DMS79 (cell line): ENCODE measurements at places on chromosomes 6 and 20.

GRCh38 chr6:149079456-149079855 lies 238.1 kb upstream of the TAB2 start:
- DNase-seq: no peak

- peak; percentile 12 for DNase-seq
These were observed 94.0 kb downstream of the ZMYND8 start for GRCh38 chr20:47262365-47263013.

GRCh38 chr20:4300921-4301320 lies 285.6 kb upstream of the RNF24 start:
- DNase-seq: no peak

GRCh38 chr20:55782912-55783253 lies 222.4 kb downstream of the CBLN4 start:
- no peak for DNase-seq

DNA sequence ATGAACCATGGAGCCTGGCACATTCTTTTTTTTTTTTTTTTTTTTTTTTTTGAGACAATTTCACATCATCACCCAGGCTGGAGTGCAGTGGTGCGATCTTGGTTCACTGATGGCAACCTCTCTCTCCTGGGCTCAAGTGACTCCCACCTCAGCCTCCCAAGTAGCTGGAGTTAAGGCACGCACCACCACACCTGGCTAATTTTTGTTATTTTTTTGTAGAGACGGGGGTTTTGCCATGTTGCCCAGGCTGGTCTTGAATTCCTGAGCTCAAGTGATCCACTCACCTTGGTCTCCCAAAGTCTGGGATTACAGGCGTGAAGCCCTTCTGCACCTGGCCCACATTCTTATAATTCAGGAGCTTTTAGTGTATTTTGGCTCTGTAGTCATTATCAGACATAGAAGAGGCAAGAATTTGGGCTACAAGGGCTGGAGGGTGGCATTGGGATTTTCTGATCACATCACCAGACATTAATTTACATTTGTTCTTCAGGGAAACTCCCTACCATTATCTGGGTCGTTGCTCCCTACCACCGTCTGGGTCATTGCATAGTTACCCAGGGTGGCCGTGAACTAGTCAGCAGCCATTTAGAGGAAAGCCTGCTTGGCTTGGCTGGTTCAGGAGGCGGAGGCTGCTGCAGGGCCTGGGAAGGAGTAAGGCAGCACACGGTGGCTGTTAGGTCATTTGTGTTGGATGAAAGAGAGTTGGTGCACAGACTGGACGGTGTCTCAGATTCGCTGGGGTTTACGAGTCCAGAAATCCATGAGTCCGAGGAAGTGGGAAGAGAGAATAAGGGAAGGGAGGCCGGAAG lies 17.6 kb downstream of the ARID1B start:
- DNase-seq: no peak

DNA sequence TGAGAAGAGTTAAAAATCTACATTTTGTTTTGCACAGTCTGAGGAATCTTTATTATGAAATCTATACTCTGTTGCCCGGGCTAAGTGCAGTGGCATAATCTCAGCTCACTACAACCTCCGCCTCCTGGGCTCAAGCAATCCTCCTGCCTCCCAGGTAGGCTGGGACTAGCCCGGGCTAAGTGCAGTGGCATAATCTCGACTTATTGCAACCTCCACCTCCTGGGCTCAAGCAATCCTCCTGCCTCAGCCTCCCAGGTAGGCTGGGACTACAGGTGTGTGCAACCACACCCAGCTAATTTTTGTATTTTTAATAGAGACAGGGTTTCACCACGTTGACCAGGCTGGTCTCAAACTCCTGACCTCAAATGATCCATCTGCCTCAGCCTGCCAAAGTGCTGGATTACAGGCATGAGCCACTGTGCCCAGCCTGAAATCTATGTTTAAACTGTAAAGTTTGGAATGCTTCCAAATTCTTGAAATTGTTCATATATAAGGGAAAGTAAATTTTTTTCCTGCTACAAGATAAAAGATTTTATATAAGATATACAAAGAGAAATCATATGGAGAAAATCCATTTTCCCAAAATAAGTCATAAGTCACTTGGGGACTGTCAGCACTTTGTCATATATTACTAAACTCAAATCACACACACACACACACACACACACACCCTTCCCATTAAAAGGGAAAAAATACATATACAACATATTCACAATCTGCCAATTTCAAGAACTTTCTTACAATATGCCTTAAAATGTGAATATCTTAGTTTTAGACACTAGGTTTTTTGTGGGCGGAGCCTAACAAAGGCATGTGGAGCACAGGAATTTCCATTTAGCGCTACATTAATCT lies 19.4 kb downstream of the PTPRK start:
- no peak for DNase-seq

GRCh38 chr6:3457710-3458602 lies 1.1 kb upstream of the SLC22A23 start:
- DNase-seq: no peak

- no peak for DNase-seq
These were observed 103.7 kb upstream of the SOX4 start for GRCh38 chr6:21489826-21490225.

- DNase-seq: no peak
These were observed 660.5 kb downstream of the DOK5 start for GRCh38 chr20:55135923-55136322.

DNA sequence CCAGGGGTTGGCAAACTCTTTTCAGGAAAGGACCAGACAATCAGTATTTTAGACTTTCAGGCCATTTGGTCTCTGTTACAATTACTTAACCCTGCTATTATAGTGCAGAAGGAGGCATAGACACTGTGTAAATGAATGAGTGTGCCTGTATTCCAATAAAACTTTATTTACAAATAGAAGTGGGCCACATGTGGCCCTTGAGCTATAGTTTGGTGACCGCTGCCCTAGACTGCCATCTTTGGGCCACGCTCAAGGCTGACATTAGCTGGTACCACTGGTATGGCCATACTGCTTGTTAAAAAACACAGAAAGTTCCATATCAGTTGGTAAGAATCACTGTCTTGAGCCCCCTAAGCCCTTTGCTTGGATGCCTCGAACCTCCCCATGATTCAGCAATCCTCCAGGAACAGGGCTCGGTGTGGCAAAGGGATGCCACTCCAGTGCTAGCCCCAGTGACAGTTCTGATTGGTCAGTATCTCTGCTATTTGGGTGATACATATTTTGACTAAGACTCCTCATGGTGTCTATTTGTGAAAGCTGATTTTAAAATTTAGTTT lies 23.3 kb upstream of the SNRNP48 start:
- no peak for DNase-seq
